Sigmoid colon (tissue), 7 donors: ENCODE measurements at places on chromosomes 4 and X. TPM values are rescaled to one million over a fixed set of nuclear protein-coding genes. Genes with fewer than 3 reads are reported as not detected.

The NEXMIF gene
- total RNA-seq = 4.1 TPM

The FNIP2 gene
- 35.7 TPM for total RNA-seq

The HMX1 gene
- total RNA-seq = 1.1 TPM

The ZFYVE28 gene
- total RNA-seq = 3.1 TPM

The SLITRK4 gene
- total RNA-seq = 2.5 TPM

The ATP8A1 gene
- 16.6 TPM for total RNA-seq

The TECRL gene
- total RNA-seq = not detected

The LUZP4 gene
- not detected for total RNA-seq

The MGARP gene
- 0.68 TPM for total RNA-seq

- DNase-seq = no peak
- H3K4me1 ChIP-seq = peaks cover 25% of the 10 kb centered on the region
- H3K27ac ChIP-seq = no peak overlapping the region
- H3K4me3 ChIP-seq = no peak overlapping the region
- no peaks in the 10 kb centered on the region for H3K36me3 ChIP-seq
Observed at GRCh38 chr4:38213083-38213805, 253.0 kb downstream of the PTTG2 start.

DNA sequence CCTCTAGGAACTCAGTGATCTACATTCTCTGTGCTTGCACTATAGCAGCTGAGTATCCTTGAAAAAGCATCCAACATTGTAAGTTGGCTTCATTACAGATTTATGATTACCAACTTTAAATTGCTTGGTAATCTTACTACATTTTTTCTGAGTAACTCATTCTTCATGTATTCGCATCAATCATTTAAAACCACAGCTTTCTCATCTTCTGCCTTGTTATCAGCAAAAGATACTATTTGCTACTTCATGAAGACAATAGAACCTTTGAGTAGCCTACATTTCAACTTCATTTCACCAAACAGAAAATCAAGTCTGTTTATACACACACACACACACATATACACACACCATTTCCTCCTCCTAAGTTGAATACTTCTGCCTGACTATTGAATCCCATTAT lies 6.2 kb upstream of the DCAF8L2 start:
- H3K4me3 ChIP-seq = no peak overlapping the region
- H3K4me1 ChIP-seq = no peaks in the 10 kb centered on the region
- no peak for DNase-seq
- H3K36me3 ChIP-seq = no peaks in the 10 kb centered on the region
- no peak overlapping the region for H3K27ac ChIP-seq

DNA sequence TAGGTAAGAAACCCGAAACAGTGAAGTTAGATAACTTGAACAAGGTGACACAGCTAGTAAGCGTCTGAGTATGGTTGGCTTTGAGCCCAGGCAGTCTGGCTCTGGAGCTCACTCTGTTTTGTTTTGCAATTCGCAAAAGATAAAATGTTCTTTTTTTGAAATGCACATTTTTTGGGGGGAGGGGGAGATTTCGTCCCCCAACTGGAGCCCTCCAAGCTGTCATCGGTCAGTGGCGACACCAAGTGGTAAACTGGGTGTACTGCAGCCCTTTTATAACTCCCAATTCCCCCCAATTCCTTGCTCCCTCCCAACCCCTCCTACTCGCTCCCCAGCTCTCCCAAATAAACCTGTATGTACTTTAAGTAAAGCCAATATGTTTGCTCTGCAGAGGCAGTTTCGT lies 2.8 kb upstream of the CLCN5 start:
- no peaks in the 10 kb centered on the region for H3K27me3 ChIP-seq
- H3K4me1 ChIP-seq = no peaks in the 10 kb centered on the region
- no peak overlapping the region for H3K4me3 ChIP-seq

GRCh38 chr4:139738846-139739613 lies 73.4 kb downstream of the MGST2 start:
- no peak overlapping the region for H3K4me3 ChIP-seq
- no peaks in the 10 kb centered on the region for H3K36me3 ChIP-seq
- no peak for DNase-seq
- H3K27me3 ChIP-seq = no peaks in the 10 kb centered on the region
- H3K4me1 ChIP-seq = peaks cover 30% of the 10 kb centered on the region
- H3K27ac ChIP-seq = peak overlapping the region; percentile 87

- no peak overlapping the region for H3K4me3 ChIP-seq
- H3K27ac ChIP-seq = no peak overlapping the region
- H3K4me1 ChIP-seq = no peaks in the 10 kb centered on the region
- H3K27me3 ChIP-seq = no peaks in the 10 kb centered on the region
- no peaks in the 10 kb centered on the region for H3K36me3 ChIP-seq
Observed at GRCh38 chr4:121749225-121749624, 15.7 kb downstream of the SMIM43 start.

DNA sequence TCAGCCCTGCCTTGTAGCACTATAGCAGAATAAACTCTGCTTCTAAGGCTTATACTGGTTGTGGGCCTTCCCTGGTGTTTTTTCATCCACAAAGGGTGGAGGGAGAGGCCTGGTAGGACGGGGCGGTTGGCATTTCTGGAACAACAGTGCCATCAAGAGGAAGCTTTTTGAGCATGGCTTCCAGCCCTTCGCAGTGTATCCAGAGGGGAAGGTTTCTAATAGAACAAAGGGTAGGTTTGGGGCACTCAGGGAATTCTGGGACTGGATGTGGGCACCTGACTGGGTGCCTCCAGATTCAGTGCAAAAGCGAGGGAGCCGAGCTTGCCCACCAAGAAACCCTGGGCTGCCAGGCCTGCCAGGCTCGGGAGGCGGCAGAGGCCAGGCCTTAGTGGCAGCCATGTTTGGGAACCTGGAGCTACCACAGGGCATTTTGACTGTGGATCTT lies 229.6 kb upstream of the AGTR2 start:
- H3K27me3 ChIP-seq = no peaks in the 10 kb centered on the region
- no peak overlapping the region for H3K4me3 ChIP-seq
- no peaks in the 10 kb centered on the region for H3K4me1 ChIP-seq
- H3K36me3 ChIP-seq = peaks cover 4% of the 10 kb centered on the region
- peak; percentile 92 for DNase-seq

DNA sequence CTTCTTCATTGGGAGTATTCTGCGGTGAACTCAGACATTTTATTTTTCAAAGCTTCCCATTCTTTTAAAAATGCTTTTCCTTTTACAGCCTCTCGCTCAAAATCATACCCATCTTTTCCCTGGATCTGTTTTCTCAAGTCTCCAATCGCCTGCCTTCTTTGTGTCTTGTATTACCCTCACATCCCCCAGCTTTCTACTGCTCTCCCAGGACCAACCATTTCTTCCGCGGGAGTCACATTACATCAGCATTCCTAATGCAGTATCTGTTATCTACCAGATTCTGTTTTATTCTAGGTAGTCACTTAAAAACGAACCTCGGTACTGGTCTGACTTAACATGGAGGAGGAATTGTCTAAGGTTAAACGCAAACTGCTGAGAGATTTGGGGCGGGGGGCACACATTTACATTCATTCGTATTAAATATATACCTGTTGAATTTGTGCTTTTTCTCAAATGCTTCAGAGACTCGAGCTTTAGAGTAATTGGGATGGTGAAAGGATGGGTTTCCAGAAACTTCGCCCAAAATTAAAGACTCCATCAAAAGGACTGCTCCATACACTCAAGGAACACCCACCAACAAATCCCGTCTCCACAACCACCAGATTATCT lies 493 bp upstream of the UCHL1 start:
- peaks cover 17% of the 10 kb centered on the region for H3K27me3 ChIP-seq
- H3K4me1 ChIP-seq = no peaks in the 10 kb centered on the region
- H3K36me3 ChIP-seq = no peaks in the 10 kb centered on the region
